Frontal cortex (tissue), 4 donors: ENCODE measurements at places on chromosomes 11 and 22. TPM values are rescaled to one million over a fixed set of nuclear protein-coding genes. Genes with fewer than 3 reads are reported as not detected.

The TLCD5 gene
- 16.3 TPM for total RNA-seq

DNA sequence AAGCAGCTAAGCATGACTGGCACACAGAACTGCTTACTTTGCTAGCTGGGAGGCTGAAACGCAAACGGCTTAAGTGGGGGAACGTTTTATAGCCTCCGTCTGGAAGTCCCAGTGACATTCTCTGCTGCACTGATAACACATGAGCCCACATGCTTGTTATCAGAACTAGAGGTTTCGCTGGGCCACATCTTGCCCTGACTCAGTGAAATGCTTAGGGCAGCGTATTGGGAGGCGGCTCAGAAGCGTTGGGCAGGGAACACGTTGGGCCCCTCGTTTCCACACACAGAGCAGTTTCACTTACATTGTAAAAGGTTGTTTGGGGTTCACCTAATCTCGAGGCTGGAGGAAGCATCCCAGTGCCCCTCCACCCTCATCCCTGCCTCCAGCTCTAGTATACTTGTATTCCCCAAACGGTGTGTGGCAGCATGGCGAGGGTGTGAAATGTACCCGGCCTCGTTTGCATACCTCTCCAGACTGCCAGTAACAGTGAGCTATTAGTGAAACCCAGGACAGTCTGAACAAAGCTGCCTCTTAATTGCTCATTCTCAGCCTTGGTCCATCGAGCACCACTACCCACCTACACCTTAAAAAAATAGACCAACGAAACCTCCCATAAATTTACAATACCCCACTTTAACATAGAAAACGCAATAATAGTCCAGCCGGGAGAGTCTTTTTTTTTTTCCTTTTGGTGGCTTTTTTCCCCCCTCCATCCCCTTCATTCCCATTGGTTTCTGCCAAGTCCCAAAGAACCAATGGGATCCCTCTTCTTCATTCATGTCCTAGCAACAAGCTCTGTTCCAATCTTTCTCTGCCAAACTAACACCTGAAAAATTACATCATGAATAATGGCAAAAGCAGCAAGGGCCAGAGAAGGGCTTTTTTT, 218.8 kb upstream of the SORL1-AS1 start:
- peak; percentile 37 for DNase-seq

DNA sequence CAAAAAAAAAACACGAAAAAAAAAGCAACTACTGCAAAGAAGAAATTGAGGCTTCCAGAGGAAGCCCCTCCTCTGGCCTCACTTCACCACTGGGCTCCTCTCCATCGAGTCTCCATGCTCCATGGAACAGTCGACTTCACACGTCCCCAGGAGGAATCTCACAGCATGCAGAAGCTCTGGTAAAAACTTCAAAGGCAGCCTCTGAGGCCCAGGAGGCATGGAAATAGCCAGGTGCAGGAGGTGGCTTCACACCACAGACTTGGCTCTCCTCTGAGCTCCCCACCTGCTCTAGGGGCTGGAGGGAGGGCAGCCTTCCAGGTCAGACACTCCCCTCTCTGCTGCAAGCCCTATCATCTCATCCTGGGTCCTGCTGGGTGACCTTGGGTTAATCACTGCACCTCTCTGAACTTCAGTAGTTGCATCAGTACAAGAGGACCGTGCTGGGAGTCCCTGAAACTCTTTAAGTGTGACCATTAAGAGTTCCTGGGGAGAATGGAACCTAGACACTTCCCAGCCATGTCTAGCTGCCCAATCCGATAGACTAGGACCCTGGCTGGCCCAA, 8.2 kb downstream of the PDE2A start:
- DNase-seq, result no peak

DNA sequence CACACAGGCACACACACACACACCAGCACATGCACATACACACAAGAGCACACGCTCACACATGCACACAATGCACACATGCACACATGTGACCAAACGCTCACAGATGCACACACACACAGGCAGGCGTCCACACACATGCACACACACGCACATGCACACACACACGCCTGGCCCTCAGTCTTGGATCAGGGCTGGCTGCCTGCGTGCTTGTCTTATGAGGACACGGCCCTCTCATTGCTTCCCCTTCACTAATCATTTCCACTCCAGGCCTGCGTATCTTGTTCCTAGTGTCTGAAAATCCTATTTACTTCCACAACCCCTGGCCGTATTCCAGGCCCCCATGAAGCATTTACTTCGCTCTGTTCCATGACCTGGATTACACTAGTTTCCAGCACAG, 740.5 kb downstream of the BRD1 start:
- no peak for DNase-seq

DNA sequence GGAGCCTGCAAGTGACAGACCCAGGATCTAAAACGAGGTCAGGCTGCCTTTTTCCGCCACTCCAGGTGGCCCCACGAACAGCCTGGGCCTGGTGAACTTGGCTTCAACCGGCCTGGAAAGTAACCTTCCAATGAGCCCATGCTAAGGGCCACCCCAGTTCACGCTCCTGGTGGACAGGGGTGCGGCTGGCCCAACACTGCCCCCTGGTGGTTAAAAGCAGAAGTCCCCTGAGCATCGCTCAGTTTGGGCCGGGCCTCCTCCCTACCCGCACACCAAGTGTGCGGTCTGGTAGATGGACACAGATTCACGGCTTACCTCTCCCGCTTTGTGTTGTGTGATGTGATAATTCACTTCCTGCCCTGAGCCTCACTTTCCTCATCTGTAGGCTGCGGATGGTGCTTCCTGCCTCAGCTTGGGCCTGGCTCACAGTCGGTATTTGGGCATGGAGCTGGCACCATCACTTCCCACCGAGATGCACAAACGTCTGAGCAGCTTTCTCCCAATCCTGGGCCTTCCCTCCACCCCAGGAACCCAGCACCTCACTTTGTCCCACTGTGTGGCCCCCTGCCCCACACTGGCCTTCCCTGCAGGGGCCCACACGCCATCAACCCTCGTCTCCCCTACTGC, 13.7 kb upstream of the SEC14L3 start:
- peak; percentile 68 for DNase-seq

DNA sequence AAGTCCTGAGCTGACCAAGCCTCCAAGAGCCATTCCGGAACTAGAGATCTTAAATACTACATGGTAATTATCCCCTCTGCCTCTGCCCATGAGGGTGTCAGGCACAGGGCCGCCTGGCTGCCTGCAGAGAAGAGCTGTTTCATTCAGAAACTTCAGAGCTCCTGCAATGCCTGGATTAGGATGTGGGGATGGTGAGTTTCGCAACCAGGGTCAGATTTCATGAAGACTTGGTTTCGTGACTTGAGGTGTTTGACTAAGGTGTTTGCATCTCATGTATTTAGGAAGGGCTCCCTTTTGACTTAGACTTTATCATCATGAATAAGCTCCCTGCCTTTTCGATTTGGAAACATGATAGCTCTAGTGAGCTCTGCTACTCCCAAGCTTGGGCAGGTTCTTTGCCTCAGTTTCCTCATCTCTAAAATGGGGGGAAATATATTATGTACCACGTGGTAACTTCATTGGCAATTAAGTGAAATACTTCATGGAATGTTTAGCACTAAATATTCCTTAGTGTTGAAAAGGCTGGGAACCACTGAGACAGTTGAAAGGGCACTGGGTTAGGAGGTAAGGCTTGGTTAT, 9.1 kb downstream of the TIMP3 start:
- DNase-seq, result no peak

GRCh38 chr22:43681731-43682360, 130.3 kb downstream of the EFCAB6 start:
- no peak for DNase-seq
